ENCODE measurements at places on chromosomes 5 and 9.

DNA sequence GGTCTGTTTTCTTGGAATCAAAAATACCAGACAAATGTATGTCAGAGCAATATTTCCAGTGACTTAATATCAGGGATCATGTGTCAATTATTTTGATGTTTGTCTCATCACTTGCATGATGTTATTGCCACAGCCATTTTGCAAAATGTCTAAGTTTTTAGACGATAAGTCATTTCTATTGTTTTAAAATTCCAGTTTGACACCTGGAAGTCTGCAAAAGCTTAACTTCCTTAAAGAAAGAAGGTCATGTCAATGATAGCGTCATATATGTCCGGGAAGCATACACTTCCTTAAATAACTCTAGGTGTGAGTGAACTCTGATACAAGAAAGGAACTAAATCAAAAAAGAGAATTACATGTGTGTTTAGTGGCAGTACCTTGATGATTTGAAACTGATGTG, 259.5 kb downstream of the EDIL3 start:
- DNase-seq: no peak

DNA sequence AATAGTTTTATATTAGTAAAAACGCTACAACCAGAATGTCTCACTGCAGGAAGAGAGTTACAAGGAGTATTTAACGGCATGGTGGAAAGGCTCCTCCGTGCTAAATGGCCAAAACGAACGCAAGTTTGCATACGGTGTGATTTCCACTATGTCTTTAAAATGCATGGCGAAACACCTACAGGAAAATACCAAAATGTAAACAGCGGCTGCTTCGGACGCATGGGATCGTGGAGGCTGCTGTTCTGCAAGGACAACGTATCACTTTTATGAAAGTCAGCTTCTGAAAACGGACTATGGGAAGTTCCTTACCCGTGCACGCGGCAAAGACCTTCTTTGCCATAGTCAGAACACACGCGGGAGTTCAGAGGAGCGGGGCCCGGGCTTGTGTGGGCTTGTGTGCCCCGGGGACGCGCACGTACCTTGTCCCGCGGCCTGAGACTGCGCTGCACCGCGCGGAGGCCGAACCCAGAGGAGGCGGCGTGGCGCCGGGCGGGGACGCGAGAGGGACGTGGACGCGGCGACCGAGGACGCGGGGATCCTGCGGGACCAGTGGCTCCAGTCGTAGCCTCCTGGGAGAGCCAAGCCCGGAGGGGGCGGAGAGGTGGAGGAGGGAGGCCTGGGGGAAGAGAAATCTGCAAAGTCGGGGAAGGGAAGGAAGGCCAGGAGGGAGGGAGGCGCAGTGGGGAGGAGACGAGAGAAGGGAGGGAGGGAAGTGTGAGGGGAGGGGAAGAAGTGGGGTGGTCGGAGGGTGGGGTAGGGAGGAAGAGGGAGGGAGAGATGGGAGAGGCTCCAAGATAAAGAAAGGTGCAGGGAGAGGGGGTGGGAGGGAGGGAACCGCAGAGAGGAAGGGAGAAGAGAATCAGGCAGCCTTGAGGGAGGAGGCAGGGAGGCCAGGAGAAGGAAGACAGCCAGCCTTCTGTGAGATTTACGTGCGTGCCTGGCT, at the start of gene CMBL:
Gene CMBL, minus strand, starts transcription at position 697 of the 943 bp plus-strand sequence. CDS start 17,140 bp downstream, outside the sequence.
- peak; percentile 10 for DNase-seq

- no peak for DNase-seq
Measured at GRCh38 chr5:13524936-13525335, 419.6 kb downstream of the DNAH5 start.

GRCh38 chr5:138832218-138832617, 42.9 kb downstream of the LRRTM2 start:
- no peak for DNase-seq

GRCh38 chr5:10655161-10655971, 91.5 kb downstream of the ANKRD33B start:
- DNase-seq: no peak

- no peak for DNase-seq
Measured at GRCh38 chr5:109316634-109317033, 93.1 kb downstream of the PJA2 start.

- DNase-seq: no peak
Measured at GRCh38 chr9:114263853-114264510, 58.9 kb upstream of the ORM1 start.

DNA sequence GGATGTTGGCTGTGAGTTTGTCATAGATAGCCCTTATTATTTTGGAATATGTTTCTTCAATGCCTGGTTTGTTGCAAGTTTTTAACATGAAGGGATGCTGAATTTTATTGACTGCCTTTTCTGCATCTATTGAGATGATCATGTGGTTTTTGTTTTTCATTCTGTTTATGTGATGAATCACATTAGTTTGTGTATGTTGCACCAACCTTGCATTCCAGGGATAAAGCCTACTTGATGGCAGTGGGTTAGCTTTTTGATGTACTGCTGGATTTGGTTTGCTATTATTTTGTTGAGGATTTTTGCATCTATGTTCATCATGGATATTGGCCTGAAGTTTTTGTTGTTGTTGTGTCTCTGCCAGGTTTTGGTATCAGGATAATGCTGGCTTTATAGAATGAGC, 225.6 kb downstream of the PCSK1 start:
- DNase-seq: no peak

DNA sequence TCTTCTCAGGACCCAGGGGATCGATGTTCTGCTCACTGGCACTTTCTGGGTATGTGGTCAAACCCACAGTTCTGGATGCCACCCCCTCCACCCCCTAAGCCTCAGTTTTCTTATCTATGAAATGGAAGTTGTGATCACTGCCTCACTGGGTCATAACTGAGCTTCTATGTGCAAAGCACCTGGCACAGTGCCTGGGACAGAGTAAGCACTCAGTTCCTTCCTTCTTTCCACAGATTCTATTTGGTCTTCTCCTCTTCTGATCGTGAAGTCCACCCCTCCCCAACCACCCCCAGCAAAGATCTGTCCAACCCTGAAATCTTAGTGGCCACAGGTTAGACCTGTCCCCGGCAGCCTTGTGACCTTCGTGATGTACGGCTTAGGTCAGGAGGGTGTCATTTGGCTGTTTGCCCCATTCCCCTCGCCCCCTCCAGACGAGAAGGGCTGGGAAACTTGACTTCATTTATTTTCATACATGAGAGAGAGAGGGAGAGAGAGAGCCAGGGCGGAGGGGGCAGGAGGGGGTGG, 181.4 kb downstream of the FGF18 start:
- DNase-seq: no peak

GRCh38 chr9:89978185-89978584, 373.4 kb downstream of the GADD45G start:
- DNase-seq: no peak

GRCh38 chr9:119368681-119369581, at the start of gene BRINP1:
BRINP1 (minus strand) TSS chr9:119369435; CDS start chr9:119313355, 56,080 bp downstream.
- no peak for DNase-seq

DNA sequence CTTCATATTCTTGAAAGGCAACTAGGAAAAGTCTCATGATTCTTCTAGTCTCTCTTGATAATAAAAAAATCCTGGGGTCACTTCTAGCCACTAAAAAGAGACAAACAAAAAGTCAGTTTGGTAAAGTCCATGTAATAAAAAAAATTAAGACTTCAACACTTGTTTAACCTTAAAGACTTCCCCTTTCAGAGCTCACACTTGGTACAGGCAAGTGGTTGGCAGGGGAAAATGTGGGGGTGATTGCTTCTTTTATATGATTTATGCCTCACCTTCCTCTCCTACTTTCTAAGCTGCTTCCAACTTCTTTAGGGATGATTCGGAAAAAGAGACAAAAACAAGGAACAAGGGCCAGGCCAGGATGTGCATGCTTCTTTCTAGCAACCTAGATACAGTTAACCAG, 5.1 kb upstream of the ERCC6L2 start:
- DNase-seq: no peak

- no peak for DNase-seq
Measured at GRCh38 chr5:16508730-16509531, 43.3 kb upstream of the ZNF622 start.

GRCh38 chr5:154547551-154547950, 69.5 kb upstream of the HAND1 start:
- no peak for DNase-seq

DNA sequence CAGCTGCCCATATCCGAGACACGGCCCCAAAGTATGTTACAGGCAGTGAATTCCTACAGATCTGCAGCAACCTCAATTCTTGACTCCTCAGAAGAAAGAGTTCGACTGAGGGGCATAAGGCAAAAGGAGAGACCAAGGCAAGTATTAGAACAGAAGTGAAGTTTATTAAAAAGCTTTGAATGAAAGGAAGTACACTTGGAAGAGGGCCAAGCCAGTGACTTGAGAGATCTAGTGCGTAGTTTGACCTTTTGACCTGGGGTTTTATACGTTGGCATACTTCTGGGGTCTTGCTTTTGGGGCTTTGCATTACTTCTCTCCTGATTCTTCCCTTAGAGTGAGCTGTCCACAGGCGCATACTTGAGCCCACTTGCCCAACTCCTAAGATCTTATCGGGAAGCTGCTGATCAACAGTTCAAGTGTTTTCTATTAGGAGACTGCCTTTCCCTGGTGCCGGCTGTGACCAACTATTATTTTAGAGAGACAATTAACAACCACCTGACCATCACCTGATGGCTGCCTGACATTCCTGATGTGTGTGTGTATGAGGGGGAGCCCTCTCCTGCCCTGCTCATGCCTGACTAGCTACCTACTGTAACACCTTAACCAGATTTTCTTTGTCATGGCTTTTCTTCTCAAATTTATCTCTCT, 1.5 kb upstream of the DEPDC1B start:
- no peak for DNase-seq

- DNase-seq: no peak
Measured at GRCh38 chr9:18710065-18710464, 236.1 kb downstream of the ADAMTSL1 start.

DNA sequence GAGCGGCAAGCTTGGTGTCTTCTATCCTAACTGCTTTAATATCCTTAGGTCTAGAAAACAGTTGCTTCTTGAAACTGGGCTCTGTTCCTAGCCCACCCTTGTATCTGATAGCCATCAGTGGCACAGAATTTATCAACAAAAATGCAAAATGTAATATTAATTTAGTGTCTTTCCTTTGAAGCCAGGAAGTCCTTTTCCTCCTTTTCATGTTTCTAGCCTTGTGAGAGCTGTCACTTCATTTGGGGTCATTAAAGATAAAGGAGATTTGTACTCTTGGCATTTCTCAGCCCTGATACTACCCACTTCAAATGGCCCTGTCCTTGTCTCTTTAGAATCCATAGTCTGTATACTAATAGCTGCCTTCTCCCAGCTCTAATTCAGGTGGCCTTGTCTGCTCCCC, 111.0 kb downstream of the GAS1 start:
- DNase-seq: no peak

- DNase-seq: no peak
Measured at GRCh38 chr5:52694648-52695047, 93.1 kb upstream of the ITGA1 start.

GRCh38 chr5:169804861-169805260, 167.8 kb downstream of the DOCK2 start:
- DNase-seq: no peak

DNA sequence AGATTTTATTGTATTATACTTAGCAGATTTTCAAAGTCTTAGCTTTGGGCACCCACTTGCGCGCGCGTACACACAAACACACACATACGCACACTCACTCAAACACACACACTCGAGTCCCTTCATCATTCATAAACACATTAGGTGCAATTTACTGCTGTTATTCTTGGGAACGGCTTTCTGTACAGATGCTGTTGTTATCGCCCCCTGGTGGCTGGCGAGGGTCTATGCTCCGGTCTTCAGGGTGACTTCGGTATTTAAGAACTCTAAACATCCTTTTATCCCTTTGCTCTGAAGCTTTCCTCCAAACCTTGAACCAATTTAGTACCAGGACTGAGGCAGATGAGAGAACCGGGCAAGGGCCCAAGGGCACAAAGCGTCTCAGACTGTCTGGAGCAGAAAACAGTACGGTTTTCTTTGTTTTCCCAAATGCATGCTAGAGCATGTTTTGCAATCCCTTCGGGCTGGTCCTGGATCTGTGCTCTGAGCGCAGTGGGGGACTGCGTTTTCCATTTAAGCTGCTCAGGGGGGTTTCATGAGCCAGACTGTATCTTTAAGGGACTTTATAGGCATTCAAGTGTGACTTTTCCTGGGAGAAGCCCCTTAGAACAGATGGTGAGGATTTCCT, 1.7 kb upstream of the SLIT3 start:
- DNase-seq: no peak

- no peak for DNase-seq
Measured at GRCh38 chr5:177111720-177112394, 21.7 kb upstream of the NSD1 start.

- DNase-seq: no peak
Measured at GRCh38 chr5:56476487-56476856, 243.3 kb upstream of the ANKRD55 start.

DNA sequence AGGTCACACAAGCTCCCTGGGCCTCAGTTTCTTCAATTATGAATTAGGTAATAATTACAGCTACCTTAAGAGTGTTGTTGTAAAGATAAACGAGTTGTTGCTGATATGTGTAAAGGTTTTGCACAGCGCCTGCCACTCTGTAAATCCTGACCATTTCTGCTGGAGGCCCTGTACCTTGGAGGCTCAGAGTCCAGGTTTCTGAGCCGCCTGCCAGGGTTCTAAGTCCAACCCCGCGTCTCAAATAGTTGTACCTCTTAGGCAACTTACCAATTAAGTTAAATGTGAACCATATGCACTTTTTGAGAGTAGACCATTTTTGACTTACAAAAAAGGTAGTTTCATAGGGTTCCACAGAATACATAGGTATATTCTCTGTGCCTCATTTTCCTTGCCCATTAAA, 156.8 kb upstream of the KLF9 start:
- DNase-seq: no peak

DNA sequence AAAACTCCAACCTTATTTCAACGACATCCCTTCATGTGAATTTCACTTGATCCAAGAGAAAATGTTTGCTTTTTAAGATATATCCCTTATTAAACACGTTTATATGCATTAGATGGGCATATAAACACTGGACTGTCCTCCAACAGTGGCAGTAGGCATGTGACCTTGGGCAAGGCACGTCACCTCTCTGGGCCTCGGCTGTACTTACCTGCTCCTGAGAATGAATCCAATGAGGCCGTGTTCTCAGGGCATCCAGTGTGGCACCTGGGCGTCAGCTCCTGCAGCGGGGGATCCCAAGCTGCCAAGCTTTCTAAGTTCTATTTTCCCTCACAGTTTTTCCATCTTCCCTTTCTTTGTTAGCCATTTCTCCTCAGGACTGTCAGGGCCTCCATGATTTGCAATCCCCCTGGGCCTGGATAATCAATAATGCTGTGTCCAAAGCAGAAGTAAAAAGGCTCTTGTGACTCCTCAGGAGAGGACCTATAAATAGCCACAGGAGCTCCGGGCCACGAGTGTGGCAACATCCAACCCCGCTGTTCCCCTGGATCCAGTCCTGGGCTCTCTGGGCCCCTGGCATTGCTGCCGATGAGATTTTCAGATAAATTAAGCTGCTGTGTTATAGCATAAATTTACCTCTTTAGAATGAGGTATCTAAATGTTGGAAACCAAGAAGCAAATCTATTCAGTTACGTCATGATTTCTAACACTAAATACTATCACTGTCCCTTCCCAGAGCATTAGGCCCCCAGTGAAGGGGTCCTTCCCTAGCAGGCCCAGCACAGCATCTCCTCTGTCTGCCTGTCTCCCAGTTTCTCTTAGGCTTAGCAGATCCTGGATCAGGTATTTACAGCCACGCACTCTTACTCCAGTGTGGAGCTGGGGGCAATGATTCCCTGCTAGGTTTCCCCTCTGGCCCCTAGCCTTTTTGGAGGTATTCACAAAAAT, 76.8 kb downstream of the PTPN3 start:
- no peak for DNase-seq

- DNase-seq: no peak
Measured at GRCh38 chr5:18968966-18969365, 1019.0 kb downstream of the CDH18 start.

- DNase-seq: no peak
Measured at GRCh38 chr5:72494623-72495124, 12.5 kb downstream of the ZNF366 start.

- DNase-seq: no peak
Measured at GRCh38 chr9:107394264-107394663, 95.3 kb downstream of the KLF4 start.

Data from activated gamma-delta T cell (primary cell).